ENCODE measurements at places on chromosomes 1 and 21.

DNA sequence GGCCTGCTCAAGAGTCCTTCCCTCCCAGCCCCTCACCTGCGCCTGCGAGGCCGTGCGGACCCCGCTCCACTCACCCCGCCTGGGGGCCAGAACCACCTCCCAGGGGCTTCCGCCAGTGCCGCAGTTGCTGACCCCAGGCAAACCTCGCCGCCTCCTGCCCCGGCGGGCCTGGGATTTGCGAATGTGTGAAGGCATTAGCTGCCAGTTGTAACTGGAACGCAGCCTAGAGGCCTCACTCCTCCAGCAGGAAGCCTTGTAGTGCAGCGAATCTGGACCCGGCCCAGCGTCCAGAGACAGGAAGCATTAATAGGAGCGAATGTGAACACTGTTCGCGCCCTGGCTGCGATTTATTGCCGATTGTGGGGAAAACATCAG is 140.9 kb upstream of the ARHGEF16 start:
- DNase-seq: peak; percentile 92

GRCh38 chr1:44262414-44262813 is 49.1 kb downstream of the DMAP1 start:
- no peak for DNase-seq

- DNase-seq: no peak
Observed at GRCh38 chr1:169725930-169726329, 7.9 kb downstream of the SELE start.

DNA sequence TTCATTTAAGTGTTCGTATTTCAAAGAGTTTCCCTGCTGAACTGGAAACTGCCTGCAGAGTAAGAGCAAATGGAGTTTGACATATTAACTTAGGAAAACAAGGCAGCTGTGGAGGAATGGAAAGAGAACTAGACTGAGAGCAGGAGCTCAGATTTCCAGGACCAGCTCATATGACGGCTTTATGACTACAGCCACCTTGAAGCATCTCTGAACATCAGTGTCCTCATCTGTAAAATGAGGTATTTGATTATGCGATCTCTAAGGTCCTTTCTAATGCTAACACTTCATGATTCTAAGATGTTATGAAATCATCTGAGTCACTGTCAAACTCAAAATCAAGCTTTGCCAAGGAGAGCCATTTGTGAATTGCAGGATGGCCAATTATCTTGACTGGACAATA is 112.3 kb downstream of the PRRX1 start:
- no peak for DNase-seq

- no peak for DNase-seq
Observed at GRCh38 chr1:32813941-32814739, 3.0 kb downstream of the YARS1 start.

Measured in left hindlimb (tissue), 1 donor.